ENCODE measurements at places on chromosomes 6 and 20.

GRCh38 chr20:50848341-50848808, 53.5 kb downstream of the BCAS4 start:
- DNase-seq, result no peak

DNA sequence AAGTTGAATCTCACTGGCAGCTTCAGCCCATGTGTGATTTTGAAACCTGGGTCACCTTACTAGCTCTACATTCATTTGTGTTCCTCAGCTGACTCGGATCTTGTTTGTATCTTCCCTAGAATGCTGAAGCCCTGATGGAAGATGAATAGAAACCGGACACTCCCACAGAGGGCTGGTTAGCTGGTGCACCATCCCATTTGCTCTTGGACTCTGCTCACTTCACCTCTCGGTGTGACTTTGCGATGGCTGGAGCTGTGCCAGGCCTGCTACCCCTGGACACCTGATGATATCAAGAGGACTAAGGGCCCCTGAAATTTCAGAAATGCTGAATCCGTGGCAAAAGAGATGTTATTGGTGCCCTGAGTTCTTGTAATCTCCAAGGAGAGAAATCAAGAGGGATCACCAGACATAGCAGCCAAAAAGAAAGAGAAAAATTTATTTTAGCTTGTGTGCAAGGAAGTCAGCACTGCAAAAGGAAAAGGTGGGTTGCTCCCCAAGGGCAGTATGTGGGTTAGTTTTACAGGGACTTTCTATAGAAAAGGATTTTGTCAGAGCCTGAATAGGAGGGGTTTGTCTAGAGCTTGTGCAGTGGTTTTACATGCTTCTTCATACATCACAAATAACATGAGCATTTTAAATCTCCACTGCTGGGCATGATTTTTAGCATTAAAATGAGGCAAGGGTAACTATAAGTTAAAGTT, 426.3 kb upstream of the NOX3 start:
- no peak for DNase-seq

DNA sequence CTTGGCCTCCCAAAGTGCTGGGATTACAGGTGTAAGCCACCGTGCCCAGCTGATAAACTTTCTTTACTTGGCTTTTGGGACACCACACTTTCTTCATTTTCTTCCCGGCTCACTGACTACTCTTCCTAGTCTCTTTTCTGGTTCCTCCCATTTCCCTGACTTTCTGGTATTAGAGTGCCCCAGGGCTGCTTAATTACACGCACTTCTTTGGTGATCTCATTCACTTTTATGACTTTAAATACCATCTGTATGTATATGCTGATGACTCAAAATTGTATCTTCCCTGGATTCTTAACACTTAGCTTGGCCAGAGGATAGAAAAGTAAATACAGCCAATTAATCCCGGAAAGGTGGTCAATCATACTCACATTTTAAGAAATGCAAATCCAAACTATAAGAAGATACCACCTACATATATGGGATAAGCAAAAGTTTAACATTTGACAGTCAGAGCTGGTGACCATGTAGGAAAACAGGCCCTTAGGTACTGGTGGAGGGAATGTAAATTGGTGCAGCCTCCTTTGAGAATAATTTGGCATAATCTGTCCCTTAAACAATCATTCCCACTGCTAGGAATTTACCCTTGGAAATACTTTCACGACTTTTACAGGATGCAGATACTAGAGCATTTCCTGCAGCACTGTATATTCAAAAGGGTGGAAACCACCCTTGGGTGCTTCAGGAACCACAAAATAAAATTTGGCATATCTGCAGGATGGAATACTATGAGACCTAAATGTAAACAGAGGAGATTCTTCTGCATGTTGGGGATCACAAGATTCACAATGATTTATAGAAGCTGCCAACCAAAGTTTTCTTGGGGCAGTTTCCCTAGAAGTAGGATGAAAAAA, 9.4 kb upstream of the NANP start:
- DNase-seq, result no peak

- no peak for DNase-seq
Measured at GRCh38 chr20:9981829-9982228, 53.0 kb upstream of the ANKEF1 start.

GRCh38 chr20:1278993-1279392, 12.9 kb downstream of the SNPH start:
- no peak for DNase-seq

DNA sequence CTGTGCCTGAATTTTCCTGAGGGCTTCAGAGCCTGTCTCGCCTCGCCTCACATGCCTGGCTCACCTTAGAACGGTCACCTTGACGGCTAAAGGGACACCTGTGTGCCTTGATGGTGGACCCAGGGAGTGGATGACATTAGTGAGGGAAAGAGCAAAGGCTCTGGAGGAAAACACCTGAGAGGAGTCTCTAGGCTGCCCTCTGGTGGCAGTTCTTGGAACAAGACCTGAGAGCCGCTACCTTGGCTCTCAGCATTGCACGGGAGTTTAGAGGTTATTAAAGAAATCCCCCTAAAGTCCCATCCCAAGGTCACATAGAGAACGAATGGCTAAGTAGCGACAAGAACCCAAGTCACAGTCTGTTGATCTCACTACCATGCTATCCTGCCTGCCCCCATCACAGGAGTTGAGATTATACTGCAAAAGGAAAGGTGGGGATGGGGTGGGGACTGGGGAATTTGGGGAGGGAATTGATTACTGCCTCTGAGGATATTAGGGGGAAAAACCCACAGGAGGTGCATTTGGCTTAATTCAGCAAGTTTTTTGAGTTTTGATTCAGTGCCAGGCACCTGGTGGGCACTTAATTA, 7.9 kb upstream of the CDSN start:
- peak; percentile 17 for DNase-seq

DNA sequence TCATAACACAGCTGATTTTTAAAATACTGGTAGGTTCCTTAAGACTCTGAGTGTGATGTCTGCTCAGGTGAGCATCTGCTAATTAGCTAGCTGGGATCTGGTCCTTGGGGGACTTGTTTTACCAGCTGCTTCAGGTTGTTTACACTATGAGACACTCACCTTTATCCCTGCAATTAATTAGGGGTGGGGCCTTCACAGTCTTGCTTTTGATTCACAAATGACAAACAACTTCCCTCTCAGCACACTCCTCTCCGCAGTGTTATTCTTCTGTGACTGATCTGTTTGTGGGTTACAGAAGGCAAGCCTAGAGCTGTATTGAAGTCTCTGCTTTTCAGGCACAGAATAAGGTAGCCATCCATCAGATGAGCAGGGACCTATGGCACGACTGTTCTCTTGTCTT, 62.0 kb upstream of the CD83 start:
- no peak for DNase-seq

DNA sequence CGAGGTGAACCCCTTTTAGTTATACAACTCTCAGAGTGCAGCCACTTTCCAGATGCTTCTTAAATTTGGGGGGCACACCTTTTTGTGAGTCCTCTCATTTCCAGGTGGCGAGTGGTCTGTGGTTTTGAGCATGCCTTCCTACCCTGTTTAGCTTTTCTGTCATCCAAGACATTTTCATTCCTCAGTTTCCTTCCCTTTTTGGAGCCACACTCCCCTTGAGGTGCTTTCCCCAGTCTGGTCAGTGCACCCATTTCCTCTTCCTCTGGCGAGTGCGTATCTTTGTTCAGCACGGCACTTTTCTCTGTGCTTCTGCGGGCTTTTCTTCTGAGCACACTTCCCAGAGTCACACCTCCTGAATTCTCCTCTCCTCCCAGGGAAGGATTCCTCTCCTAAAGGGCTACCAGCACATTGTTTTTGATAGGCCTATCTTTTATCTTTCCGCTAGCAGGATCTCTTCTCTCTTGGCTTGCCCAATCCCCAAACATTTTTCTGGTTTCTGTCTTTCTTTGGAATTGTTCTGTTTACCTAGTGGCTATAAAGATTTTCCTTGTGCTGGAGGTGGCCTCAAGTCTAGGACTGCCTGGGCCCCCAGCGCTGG, 1.4 kb downstream of the PHF20 start:
- DNase-seq, result no peak

- no peak for DNase-seq
Measured at GRCh38 chr6:134119486-134119885, 67.1 kb upstream of the SLC2A12 start.

GRCh38 chr6:3260296-3260695, 1.5 kb downstream of the PSMG4 start:
- DNase-seq, result no peak

- no peak for DNase-seq
Measured at GRCh38 chr6:34143884-34144580, 1.9 kb downstream of the GRM4 start.

- DNase-seq, result no peak
Measured at GRCh38 chr20:47817573-47817972, 32.3 kb upstream of the SULF2 start.

- no peak for DNase-seq
Measured at GRCh38 chr6:14380086-14380820, 262.7 kb downstream of the CD83 start.

DNA sequence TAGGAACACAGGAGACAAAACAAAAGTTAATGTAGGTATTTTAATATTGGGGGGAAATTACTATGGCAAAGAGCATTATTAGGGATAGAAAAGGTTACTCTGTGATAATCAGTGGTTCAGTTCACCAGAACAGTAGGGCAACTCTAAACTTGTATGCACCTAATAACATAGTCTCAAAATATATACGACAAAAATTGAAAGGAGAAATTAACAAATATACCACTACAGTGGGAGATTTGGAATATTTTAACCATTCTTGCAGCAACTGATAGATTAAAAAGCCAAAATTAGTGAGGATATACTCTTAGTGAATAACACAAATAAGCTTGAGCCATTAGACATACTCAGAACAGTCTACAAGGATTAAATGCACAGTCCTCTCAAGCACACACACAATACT, 11.0 kb downstream of the ARMC12 start:
- DNase-seq, result no peak

- DNase-seq, result no peak
Measured at GRCh38 chr6:90251295-90251992, 45.2 kb downstream of the BACH2 start.

DNA sequence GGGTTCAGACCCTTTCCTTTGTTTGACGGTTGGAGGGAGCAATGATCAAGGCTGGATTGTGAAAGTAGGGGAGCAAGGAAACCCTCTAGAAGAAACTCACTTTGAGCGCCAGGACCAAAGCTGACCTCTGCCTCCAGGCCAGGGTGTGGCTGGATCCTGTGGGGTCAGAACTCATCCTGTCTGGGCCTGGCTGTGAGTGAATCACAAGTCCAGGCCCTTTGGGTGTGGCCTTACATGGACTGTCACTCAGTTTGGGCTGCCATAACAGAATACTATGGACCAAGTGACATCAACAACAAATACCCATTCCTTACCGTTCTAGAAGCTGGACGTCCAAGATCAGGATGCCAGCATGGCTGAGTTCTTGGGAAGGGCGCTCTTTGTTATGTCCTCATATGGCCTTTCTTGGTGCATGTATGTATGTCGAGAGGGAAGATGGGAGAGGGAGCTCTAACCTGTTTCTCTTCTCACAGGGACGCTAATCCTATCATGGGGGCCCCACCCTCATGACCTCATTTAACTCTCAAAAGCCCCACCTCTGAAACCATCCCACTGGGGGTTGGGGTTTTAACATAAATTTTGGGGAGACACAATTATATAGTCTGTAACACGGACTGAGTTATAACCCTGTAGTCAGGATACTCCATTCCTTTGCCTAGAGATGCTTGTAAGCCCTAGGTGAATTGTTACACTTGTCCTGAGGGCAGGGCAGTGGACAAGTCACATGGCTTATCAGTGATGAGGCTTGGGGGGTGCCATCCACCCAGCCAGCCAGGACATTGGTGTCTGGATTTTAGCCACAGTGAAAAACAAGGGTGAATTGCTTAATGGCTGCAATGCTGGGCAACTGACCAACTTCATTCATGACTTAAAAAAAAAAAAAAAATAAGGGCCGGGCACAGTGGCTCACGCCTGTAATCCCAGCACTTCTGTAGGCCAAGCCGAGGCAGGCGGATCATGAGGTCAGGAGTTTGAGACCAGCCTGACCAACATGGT, 80.0 kb downstream of the TRMT11 start:
- no peak for DNase-seq

GRCh38 chr20:21154692-21155091, 28.8 kb downstream of the KIZ start:
- no peak for DNase-seq

- DNase-seq, result no peak
Measured at GRCh38 chr6:169998457-169998856, 247.0 kb downstream of the ERMARD start.

DNA sequence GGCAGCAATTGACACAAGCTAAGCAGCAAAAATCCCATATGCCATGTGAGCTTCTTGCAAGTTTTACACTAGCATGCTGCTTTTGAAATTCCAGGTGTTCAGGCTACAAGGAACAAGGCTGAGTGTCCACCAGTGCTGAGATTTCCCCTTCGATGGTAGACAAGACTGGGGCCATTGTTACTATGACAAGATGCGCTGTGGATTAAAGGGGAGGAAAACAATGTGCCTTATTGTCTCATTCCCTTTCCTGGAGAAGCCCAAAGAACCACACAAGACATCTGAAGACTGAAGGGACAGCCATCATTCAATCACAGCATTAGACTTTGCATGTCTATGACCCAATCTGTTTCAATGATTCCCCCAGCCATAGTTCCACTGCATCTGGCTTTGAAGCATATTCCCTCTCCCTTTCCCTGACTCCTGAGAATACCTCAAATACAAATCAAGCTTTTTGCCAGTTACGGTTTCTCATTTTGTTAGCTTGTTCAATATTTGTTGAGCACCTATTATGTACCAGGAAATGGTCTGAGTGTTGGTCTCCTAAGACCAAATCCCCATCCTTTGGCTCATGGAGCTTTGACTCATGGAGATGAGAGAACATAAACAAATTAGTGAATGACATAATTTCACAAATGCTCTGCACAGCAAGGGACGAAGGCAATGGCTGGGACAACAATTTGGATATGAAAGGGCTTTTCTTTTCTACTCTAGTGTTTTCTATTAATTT, 23.4 kb upstream of the SCGN start:
- no peak for DNase-seq

DNA sequence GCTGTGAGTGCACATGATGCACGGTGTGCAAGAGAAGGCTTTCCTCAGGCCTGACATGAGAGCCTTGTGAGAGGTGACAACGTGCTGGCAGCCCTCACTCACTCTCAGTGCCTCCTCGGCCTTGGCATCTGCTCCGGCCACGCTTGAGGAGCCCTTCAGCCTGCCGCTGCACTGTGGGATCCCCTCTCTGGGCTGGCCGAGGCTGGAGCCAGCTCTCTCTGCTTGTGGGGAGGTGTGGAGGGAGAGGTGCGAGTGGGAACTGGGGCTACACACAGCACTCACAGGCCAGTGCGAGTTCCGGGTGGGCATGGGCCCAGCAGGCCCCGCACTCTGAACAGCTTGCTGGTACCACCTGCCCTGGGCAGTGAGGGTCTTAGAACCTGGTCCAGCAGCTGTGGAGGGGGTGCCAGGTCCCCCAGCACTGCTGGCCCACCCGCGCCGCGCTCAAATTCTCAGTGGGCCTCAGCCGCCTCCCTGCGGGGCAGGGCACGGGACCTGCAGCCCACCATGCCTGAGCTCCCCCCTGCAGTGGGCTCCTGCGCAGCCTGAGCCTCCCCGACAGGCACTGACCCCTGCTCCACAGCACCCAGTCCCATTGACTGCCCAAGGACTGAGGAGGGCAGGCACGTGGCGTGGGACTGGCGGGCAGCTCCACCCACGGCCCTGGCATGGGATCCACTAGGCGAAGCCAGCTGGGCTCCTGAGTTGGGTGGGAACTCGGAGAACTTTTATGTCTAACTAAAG, 74.9 kb upstream of the BMP5 start:
- DNase-seq, result no peak

- DNase-seq, result no peak
Measured at GRCh38 chr6:69900869-69901268, 34.5 kb downstream of the COL19A1 start.

GRCh38 chr6:168711049-168711640, 270.2 kb downstream of the SMOC2 start:
- DNase-seq, result no peak

- DNase-seq, result no peak
Measured at GRCh38 chr6:12049165-12049564, 37.1 kb downstream of the HIVEP1 start.

Data from GOT3 (cell line).